Uterine smooth muscle cell (primary cell): ENCODE measurements at places on chromosomes 16 and 17. TPM values are rescaled to one million over a fixed set of nuclear protein-coding genes. Genes with fewer than 3 reads are reported as not detected.

Gene KRTAP3-1
- total RNA-seq: not detected in 2 replicates

Gene FXR2
- total RNA-seq: 62.0 and 65.4 TPM in 2 replicates

Gene FOXF1
- 7.2 and 12.2 TPM in 2 replicates for total RNA-seq

Gene ATP2A1
- 0.22 and 0.25 TPM in 2 replicates for total RNA-seq

Gene TEX19
- total RNA-seq: 0.12 TPM in 1 of 2 replicates, not detected in the other

Gene TEDC2
- total RNA-seq: 5.6 and 13.6 TPM in 2 replicates

Gene ODAD4
- 0.50 and 1.3 TPM in 2 replicates for total RNA-seq

Gene SGCA
- 0.33 and 1.9 TPM in 2 replicates for total RNA-seq

Gene CTF1
- 2.2 and 3.0 TPM in 2 replicates for total RNA-seq

Gene ITFG1
- total RNA-seq: 50.4 and 68.2 TPM in 2 replicates

Gene NSMCE1
- 97.2 and 153 TPM in 2 replicates for total RNA-seq

Gene PPP1R27
- not detected in 2 replicates for total RNA-seq

Gene CCDC154
- 0.22 and 0.25 TPM in 2 replicates for total RNA-seq

Gene SMIM5
- not detected in 2 replicates for total RNA-seq

Gene TBX6
- 0.11 and 0.12 TPM in 2 replicates for total RNA-seq

Gene KRT12
- under 0.01 TPM in 1 of 2 replicates, not detected in the other for total RNA-seq

Gene DOC2B
- total RNA-seq: not detected in 2 replicates

Gene PROCA1
- 1.7 and 1.8 TPM in 2 replicates for total RNA-seq

Gene NPIPA2
- 0.12 and 1.00 TPM in 2 replicates for total RNA-seq
